NCI-H1436 treated with DMSO at 0.1 percent for 48 hours (cell line): ENCODE measurements at places on chromosomes 13 and 19.

DNA sequence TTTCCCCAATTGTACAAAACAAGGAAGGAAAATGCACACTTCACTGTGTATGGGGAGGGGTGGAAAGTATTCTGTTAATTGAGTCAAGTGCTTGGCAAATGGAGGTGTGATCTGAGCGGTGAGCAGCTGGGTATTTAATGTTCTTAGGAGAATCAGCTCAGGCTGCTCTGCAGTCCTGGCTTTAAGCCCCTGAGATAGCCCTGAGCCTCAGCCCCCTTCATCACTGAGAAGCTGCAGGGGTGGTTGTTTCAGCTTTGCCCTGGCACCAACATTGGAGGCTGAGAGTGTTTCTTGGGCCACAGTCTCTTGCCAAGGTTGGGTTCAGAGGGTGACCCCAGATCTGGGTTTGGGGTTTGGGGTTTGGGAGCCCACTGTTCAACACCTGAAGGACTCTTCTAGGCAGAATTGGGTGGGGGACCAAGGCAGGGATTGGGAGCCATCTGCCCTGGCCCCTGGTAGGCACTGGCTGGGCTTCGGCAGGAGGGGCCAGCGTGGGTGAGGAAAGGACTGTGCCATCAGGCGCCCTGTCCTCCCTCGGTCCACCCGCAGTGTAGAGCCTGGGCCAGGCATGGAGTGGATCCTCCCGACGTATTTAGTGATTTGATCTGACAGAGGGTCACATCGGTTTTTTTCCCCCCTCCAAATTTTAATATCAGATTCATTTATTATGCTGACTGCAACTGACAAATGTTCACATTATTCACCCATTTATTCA, 66.7 kb upstream of the ZNF536 start:
- DNase-seq = no peak

GRCh38 chr13:21742096-21742495, 71.2 kb downstream of the FGF9 start:
- no peak for DNase-seq

GRCh38 chr13:43260999-43261398, 237.6 kb downstream of the DNAJC15 start:
- DNase-seq = no peak

DNA sequence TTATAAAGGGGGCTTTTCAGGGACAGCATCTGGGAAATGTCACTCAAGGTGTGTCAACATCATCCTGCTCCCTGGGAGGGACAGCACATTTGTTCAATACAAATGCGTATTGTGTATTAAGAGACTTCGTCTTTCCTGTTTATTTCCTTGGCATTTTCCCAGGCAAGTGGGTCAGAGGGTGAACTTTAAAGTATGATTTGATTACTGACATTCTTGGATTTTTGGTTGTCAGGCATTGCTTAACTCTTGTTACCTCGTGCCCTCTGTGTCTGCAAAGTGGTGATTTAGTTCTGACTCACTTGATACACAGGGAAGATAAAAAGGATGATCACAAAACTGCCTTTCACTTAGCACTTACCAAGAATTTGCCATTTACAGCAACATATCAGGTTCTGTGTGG, 292.7 kb downstream of the SUCLA2 start:
- DNase-seq = no peak

- DNase-seq = no peak
Observed at GRCh38 chr19:40716031-40716481, 630 bp downstream of the COQ8B start.

GRCh38 chr13:73872397-73872796, 261.8 kb downstream of the KLF12 start:
- no peak for DNase-seq

DNA sequence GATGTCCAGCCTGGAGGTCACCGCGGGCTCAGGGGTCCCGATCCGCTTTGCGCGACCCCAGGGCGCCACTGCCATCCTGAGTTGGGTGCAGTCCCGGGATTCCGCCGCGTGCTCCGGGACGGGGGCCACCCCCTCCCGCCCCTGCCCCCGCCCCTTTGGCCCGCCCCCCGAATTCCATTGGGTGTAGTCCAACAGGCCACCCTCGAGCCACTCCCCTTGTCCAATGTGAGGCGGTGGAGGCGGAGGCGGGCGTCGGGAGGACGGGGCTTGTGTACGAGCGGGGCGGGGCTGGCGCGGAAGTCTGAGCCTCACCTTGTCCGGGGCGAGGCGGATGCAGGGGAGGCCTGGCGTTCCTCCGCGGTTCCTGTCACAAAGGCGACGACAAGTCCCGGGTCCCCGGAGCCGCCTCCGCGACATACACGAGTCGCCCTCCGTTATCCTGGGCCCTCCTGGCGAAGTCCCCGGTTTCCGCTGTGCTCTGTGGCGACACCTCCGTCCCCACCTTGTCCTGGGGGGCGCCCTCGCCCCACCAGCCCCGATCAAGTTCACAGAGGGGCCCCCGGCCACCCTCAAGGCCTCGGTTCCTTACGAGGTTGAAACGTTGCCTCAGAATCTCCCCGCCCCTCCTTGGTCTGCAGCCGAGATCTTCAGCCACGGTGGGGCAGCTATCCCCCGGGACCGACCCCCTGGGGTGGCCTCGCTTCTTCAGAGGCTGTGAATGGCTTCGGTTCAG, 1.2 kb downstream of the LDLR start:
- DNase-seq = peak; percentile 62

DNA sequence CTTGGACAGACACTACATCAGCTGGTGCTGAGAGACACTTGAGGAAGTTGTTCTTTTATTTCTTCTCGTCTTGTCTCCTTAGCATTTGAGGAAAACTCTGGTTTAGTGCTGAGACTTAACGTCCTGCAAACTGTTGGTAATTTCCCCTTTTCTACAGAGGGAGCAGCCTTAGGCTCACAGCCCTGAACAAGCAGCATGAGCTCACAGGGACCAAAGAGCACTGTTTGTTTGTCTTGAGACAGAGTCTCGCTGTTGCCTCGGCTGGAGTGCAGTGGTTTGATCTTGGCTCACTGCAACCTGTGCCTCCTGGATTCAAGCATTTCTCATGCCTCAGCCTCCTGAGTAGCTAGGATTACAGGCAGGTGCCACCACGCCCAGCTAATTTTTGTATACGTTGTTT, 5.5 kb downstream of the ZNF805 start:
- DNase-seq = no peak

- no peak for DNase-seq
Observed at GRCh38 chr19:33245948-33246708, 20.5 kb upstream of the SLC7A10 start.

GRCh38 chr13:79246578-79246949, 159.5 kb downstream of the RBM26 start:
- DNase-seq = no peak

- DNase-seq = no peak
Observed at GRCh38 chr13:82477436-82477835, 1404.8 kb downstream of the SLITRK1 start.

DNA sequence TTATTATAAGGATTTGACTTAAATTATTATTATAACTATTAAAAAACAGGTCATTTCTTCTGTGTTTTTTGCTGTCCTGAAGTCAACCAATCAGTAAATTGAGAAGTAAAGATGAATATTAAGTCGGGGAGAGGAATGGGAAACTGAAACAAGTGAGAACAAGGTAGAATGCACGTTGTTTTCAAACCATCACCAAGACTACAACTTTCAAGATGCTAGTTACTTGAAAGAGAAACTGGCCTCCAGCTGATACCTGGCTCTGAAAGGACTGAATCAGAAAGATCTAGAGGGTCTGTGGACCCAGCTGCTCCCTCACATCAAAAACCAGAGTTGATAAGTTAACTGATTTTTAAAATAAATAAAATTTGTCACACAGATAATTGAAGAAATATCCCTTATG, 1301.5 kb upstream of the ATXN8OS start:
- no peak for DNase-seq

DNA sequence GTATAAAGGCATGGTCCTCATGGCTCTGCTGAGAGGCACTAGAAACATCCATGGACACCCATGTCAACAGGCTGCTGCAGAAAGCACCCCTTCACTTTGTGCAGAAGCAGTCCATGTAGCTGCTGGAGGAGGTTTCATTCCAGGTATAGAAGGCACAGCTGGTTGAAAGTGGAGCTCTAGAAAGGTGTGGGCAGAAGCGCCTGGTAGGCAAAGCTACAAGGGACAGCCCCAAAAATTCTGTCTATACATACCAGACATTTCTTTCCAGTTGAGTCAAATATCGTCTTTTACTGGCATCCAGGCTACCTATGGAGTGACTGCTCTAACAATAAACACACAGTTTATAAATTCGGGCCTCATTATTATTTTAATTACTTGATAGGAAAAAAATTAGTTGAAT, 129.3 kb downstream of the ENOX1 start:
- DNase-seq = no peak

GRCh38 chr19:49875857-49876421, 1.2 kb downstream of the AKT1S1 start:
- DNase-seq = no peak

GRCh38 chr13:85816413-85816812, 17.2 kb upstream of the SLITRK6 start:
- no peak for DNase-seq

GRCh38 chr13:94829185-94829836, 117.0 kb upstream of the SOX21 start:
- DNase-seq = no peak

DNA sequence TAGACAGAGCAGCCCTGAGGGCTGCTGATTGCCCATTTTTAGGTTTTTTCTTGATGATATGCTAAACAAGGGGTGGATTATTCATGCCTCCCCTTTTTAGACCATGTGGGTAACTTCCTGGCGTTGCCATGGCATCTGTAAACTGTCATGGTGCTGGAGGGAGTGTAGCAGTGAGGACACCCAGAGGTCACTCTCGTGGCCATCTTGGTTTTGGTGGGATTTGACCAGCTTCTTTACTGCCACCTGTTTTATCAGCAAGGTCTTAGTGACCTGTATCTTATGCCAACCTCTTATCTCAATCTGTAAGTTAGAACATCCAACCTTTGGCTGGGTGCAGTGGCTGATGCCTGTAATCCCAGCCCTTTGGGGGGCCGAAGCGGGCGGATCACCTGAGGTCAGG, 148.0 kb downstream of the PTPRS start:
- no peak for DNase-seq

- no peak for DNase-seq
Observed at GRCh38 chr13:114054264-114054663, 78.2 kb downstream of the RASA3 start.

DNA sequence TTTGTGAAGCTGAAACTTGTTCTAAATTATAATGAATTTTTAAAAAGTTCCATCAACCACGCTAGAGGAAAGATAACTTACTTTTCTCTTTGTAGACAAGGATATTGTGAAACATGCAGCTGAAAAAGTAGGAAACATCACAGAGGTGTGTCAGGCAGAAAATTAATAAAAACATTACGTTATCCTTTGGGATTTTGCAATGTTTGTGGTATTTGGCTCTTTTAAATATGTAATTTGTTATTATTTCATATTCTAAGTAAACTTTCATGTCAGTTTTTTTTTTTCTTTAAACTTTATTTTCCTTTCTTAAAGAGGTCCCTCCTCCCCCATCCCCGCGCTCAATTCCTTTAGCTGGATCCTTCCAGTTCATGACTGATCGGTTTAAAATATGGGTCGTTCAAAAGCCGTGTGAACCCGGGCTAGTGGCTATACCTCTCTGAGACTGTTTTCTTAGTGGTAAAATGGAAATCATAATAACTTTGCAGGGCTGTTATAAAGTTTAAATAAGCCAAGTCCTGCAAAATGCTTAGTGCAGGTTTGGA, 740 bp upstream of the CCDC61 start:
- no peak for DNase-seq

DNA sequence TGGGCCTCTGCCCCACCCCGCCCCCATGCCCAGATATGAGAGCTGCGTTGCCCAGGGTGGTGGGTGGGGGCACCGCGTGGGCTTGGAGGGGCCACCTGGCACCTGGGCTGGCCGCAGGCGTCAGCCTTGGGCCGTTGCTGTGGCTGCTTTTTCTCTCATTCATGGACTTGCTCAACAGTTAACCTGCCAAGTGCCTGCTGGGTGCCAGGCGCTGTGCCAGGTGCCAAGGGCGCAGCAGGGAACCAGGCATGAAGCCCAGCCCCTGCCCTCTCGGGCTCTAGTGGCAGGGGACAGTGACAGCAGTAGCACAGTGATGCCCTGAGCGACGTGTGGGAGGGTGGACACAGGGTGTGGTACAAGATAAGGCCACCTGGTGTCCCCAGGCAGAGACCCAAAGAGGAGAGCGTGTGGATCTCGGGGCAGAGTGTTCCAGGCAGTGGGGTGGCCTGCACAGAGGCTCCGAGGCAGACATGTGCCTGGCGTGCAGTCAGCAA, 28.1 kb downstream of the DHX34 start:
- DNase-seq = no peak

GRCh38 chr13:71801781-71802180, 65.2 kb downstream of the DACH1 start:
- peak; percentile 21 for DNase-seq

- DNase-seq = no peak
Observed at GRCh38 chr19:246551-246950, 44.7 kb downstream of the PLPP2 start.

- no peak for DNase-seq
Observed at GRCh38 chr13:43764349-43764748, 22.4 kb downstream of the ENOX1 start.

DNA sequence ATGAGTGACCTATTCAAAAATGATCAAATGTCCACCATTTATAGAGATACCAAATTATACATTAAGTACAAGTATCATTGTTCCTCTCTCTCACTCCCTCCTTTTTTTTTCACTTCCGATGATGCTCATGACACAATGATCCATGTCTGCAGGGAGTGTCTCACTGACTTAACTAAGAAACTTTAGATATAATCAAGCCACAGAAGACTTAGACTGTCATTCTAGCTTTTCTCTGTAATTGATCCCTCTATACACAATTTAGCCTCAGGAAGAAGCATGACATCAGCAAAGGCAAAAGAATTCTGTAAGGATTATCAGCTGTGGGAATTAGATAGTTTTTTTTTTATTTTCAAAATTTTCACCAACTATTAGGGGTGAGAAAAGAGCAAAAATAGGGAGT, 734.9 kb upstream of the PCDH9 start:
- DNase-seq = no peak

DNA sequence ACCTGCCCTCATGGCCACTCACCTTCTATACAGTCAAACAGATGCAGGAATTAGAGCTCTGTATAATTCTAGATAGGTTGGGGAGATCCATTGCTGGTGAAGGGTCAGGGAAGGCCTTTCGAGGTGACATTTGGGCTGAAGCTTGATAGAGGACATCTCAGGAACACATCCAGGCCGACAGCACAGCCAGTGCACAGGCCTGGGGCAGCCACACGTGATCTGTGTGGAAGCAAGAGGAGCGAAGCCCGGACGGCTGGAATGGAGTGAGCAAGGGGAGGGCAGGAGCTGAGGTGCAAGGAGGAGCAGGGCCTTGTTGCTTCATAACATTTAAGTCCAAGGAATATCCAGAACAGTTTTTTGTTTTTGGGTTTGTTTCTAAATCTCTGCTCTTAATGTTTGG, 4.5 kb upstream of the OVOL3 start:
- no peak for DNase-seq
